ENCODE measurements at places on chromosomes 2 and 18. TPM values are rescaled to one million over a fixed set of nuclear protein-coding genes. Genes with fewer than 3 reads are reported as not detected.

The PPP4R1 gene
- 105 TPM for total RNA-seq

The C1QL2 gene
- total RNA-seq, result not detected

The HOXD13 gene
- not detected for total RNA-seq

The FOXD4L1 gene
- total RNA-seq, result not detected

- no peak for DNase-seq
Observed at GRCh38 chr2:24721470-24721869, 71.7 kb downstream of the PTRHD1 start.

DNA sequence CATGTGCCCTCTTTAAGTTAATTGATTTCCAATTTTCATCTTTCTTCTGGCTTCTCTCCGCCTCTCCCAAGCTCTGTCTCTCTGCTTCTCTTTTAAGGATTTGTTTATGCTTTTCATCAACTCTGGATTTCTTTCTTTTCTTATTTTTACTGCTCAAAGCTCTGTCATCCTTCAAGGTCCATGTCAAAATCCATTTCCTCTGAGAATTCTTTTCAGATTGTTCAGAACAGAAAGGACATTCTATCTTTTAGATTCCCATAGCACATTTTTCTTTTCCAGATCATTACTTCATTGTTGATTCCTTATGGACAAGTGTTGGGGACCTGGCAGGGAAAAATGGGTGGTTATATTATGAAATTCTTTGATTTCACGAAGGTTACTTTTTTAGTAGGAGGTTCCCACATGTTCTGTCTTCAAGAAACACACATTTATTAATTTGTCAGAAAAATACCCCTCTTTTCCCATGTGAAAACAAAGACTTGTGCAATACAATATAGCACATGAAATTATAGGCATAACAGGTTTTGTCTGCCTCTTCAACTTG, 12.3 kb downstream of the PMAIP1 start:
- no peak for DNase-seq

The PLGLB1 gene
- 1.8 TPM for total RNA-seq

DNA sequence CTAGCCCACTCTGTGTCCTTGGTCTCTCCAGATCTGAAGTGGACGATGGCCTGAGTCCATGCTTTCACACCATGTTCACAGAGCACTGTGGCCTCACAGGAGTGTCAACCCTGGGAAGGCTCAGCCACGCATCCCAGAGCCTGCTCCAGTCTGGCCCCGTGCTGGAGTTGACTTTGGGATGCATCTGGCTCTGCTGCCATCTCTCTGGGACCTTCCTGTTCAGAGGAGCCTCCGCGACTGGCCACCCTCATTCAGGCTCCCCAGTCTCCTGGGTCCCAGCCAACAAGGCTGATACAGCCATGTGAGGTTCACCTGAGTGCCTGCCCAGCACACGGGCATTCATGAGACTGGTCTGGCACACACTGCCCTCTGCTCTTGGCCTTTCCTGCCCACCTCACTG, 199.7 kb upstream of the RAB6C start:
- no peak for DNase-seq

DNA sequence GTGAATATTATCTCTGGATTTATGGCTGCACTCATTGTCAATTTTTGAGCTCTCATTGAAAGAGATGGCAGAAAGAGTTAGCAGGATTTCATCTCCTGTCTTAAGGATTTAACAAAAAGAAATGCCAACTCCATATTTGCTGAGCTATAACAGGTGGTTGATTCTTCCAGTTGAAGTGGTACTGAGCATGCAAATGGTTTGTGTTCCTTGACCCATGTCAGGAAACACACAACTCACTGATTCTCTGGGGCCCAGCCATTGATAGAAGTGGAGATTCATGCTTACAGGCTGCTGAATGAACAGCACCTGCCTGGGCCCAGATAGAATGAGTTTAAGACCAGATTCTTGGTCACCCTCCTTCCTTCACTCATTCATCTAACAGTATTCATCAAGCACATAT, 128.8 kb downstream of the CERS6 start:
- DNase-seq, result no peak

- DNase-seq, result no peak
Observed at GRCh38 chr2:238631491-238632180, 204.9 kb downstream of the ASB1 start.

GRCh38 chr2:235952714-235953113, 215.5 kb downstream of the GBX2 start:
- DNase-seq, result no peak

GRCh38 chr2:30847329-30847728, 40.1 kb upstream of the CAPN13 start:
- DNase-seq, result no peak

GRCh38 chr2:175540421-175540820, 358.9 kb upstream of the ATP5MC3 start:
- DNase-seq, result no peak

The LYG2 gene
- total RNA-seq, result not detected

DNA sequence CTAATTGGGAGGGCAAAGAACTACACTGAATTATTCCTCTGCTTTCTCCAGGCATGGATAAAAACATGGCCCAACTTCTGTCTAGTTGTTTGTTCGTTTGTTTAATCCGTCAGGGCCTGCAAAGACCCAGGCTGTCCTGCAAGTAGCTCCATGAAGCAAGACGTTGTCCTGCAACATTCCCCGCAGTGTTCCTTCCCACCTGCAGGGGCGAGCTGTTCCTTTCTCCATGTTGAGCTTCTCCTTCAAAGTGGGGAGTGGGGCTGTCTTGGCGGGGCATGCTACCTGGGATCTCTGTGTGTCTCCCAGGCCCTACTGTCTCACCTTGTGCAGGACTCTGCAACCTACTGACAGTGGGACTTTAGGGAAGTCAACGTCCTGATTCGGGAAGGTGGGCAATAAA, 264.0 kb upstream of the SMIM21 start:
- no peak for DNase-seq

DNA sequence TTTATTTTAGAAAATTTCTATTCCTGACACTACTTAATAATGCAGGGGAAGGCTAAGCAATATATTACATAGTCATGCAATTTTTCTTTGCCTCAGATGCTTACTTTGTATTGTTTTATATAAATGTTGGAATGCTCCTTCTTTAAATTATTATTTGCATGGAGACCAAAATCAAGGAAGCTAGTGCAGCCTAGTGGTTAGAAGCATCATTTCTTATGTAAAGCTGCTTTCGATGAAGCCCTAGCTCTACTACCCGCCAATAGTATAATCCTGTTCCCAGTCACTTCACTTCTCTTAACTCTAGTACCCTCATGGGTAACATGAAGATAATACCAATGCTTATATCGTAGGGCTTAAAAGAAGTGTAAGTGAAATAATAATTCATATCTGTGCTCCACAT, 198.9 kb downstream of the LRATD1 start:
- DNase-seq, result no peak

- DNase-seq, result no peak
Observed at GRCh38 chr2:84971510-84972206, 697 bp downstream of the KCMF1 start.

DNA sequence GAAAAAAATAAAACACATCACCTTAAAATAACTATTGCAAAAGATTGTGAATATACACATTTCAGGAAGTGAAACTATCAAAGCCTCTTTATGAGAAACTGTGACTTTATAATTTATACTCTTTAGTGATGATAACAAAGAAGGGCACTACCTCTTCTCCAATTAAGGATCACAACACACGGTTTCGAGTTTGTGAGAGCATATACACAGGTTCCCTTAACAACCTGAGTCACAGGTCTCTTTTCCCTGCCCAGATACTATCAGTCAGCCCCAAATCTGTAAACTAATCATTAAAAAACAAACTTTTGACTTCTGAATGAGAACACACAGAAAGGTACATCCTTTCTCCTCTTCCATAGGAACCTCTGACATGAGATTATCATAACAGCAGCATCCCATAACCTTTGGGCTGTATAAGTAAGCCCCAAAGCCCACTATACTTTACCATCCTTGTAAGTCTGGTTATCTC, 44.9 kb downstream of the PTPN2 start:
- no peak for DNase-seq

The ERBB4 gene
- total RNA-seq, result 1.3 TPM

The ZC3H6 gene
- total RNA-seq, result 8.6 TPM

The ARHGAP25 gene
- total RNA-seq, result 0.50 TPM

The COLEC11 gene
- not detected for total RNA-seq

DNA sequence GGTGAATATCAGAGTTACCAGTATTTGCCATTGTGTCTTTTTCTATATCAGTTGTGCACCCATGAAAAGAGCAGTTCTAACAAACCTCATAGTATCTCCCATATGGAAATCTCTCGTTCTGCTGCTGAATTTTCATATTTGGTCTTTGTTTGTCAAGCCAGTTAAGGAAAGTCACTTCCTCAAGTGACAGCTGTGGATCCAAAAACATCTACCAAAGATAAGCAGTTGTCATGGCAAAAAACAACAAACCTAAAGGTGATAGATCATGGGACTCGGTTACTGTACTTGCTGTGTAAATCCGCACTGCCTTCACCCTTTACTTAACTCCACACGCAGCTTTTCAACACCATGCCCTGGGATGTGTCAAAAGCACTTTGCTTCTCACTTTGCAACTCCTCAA, 17.3 kb downstream of the BMP10 start:
- DNase-seq, result no peak

DNA sequence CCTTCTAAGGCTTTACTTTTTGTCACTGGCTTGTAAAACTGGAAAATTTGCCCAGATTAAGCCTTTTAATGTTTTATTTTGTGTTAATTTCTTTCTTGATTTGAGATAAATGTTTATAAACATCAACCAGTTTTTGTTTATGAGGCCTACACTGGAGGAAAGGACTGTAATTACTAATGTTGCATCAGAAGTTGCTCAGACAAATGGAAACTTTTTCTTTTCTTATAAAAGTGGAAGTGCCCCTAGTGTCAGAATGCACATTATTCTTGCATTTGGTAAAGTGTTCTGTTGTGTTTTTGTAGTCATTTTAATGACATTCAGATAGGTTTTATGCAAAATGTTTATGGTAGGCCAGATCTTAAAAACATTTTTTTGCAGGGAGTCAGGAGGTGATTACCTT, 25.3 kb downstream of the LCLAT1 start:
- DNase-seq, result no peak

The ZSWIM2 gene
- not detected for total RNA-seq

The CEP192 gene
- total RNA-seq, result 22.9 TPM

The ESPNL gene
- total RNA-seq, result 0.07 TPM

GRCh38 chr2:64675860-64676259, 22.1 kb upstream of the SERTAD2 start:
- DNase-seq, result no peak

The MEX3C gene
- 55.1 TPM for total RNA-seq

DNA sequence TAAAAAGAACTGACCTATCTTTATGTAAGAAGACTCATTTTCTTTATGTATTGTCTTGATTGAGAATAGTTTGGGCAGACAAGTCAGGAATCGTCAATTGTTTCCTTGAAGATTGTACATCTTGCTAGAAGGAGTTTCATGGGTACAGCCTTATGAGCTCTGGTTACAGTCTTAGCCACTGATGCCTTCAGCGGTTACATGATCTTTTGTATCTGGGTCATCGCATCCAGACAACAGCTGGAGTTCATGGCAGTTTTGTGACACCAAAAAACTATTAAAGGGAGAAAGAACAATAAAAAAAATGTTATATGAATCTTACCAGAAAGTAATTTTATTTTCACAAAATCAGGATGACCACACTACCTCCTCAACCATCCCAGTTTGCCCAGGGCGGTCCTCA, 520.5 kb upstream of the CDH7 start:
- DNase-seq, result no peak

DNA sequence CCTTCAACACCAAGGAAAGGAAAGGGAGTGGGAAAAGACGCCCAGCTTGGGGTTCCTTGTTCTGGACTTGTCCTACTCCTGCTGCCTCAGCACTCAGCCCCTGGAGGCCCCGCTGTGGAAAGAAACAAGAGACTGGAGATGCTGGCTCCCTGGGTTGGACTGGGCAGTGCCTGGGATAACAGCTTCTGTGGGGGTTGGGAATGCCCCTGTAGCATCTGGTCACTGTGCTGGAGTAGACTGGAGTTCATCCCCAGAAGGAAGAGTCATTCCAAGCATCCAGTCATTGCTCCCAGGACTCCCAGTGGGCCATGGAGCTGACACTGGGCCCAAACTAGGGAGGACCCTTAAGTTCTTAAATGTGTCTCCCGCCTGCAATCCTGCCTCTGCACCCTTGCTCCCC, 129.3 kb upstream of the HAAO start:
- no peak for DNase-seq

The EHD3 gene
- total RNA-seq, result 29.9 TPM

The RAB27B gene
- total RNA-seq, result 0.28 TPM

The VWC2L gene
- total RNA-seq, result not detected

The LRATD1 gene
- total RNA-seq, result not detected

DNA sequence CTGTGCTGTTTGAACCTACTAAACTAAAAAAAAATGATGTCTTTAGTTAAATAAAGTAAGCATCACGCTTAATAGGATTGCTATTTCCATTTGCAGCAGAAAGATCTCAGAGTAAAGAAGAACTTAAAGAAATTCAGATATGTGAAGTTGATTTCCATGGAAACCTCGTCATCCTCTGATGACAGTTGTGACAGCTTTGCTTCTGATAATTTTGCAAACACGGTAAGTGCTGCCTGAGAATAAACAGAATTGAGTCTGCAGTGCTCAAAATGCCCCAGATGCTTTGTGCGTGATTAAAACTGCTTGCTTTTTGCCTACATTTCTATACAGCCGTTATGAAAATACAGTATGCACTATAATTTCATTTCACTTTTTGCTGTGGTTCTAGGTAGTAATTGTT, 3.9 kb downstream of the CDCA7 start:
- DNase-seq, result no peak

The ZSCAN30 gene
- 9.8 TPM for total RNA-seq

All from chondrocyte (in vitro differentiated cells).